ENCODE measurements at places on chromosomes 6 and 20. TPM values are rescaled to one million over a fixed set of nuclear protein-coding genes. Genes with fewer than 3 reads are reported as not detected.

DNA sequence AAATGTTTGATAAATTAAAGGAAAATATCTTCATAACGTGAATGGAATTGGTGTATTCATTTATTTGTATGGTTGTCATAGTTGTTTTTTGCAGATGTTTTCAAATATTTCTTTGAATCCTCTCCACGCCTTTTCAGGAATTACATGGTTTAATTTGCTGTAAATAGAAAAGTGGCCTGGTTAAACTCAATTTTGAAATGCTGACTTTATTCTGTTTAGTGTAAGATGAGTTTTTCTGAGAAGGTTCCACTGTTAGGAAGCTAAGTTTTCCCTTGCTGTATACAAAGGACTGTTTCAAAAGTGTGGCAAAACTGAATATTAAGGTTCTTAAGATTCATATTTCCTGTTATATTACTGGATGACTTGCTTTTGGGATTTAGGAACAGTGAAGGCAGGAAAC is 503 bp upstream of the ZC2HC1B start:
- DNase-seq, result no peak

- DNase-seq, result no peak
Measured at GRCh38 chr6:71512256-71512655, 223.6 kb downstream of the OGFRL1 start.

DNA sequence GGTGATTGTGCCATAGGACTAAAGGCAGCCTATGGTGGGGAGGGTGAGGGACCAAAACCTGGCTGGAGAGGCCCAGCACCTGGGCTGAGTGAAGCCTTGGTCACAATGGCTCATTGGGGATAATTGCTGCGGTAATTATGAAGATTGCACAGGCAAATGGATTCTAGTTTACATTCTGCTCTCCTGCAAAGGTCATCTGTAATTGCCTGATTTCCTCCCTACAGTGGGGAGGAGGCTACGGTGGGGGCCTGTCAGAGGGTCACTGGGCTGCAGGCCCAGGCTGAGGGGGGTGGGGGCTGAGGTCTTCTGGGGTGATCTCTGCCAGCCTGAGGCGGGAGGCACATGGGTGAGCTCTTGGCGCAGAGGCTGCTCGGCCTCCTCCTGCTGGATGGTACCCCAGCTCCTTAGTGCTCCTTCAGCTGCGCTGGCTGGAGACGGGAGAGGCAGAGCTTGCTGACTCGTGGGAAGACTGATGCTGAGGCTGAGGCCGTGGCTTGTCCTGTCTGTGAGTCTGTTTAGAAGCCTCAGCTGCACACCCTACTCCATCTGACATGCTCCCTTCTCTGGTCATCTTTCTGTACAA is 30.3 kb downstream of the PACSIN1 start:
- DNase-seq, result no peak

GRCh38 chr6:73129653-73130443 is 95.4 kb downstream of the KHDC1L start:
- peak; percentile 87 for DNase-seq

DNA sequence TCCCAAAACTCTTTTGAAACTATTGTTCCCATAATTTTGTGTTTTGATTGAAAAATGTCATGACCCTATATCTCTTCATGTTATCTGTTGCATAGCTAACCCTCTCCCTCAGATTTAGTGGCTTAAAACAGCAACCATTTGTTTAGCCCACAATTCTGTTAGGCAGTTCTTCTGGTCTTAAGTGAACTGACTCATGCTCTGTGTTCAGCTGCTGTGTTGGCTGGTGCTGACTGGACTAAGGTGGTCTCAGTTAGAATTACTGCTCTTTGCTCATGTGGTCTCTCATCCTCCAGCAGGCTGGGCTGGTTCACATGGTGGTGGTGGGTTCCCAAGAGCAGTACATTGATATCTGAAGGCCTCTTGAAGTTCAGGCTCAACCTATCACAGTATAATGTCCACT is 80.8 kb downstream of the KHDC1L start:
- DNase-seq, result no peak

DNA sequence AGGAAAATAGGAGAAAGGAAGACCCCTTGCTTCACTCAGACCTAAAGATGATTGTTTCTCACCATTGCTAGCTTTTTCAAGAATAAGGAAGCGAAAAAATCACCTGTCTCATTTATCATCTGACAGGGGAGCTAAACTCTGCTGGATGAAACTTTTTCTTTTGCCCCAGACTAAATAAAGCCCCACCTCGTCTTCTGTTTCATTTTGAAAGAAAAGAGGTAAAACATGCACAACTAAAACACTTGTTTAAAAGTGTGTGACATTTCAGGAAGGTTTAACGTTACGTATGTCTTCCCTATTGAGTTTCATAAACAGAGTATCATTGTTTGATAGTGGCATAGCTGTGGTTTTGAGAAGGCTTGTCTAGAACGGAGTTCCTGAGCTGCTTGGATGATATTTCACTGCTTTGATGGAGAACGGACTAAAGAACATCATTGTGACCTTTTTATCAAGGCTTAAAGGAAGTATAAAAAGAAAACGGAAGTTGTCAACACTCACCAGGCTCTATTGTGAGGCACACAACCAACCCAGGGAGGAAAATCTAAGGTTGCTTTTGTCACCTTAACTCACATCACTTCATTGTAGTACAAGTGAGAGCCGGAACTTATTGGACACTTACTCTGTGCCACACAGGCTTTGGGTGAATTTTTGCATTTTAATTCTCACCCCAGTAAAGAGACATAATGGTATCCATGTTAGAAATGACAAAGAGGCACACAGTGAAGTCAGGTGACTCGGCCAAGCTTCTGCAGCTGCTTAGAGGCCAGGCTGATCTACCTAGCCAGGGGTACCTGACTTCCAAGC is 29.5 kb downstream of the TSHZ2 start:
- no peak for DNase-seq

GRCh38 chr6:53654745-53655240 is 10.8 kb downstream of the KLHL31 start:
- no peak for DNase-seq

GRCh38 chr6:127516662-127517273 is 2.4 kb downstream of the MTCL3 start:
- DNase-seq, result peak; percentile 12

DNA sequence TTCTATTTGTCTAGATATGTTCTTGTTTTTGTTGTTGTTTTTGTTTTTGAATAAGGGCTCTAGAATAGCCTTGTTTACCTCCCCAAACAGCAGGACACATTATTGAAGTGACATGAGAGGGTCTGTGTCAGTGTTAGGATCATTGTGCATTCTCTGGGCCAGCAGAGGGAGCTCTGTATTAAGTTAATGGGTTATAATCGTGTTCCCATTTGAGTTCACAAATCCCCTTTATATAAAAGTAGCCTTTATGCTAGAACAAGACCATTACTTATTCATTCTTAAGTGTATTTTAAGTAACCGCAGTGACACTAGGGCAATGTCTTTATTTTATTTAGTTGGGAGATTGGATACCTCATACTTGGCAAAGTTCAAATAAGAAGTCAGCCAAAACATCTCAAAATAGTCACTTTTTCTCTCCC is 44.8 kb downstream of the STK4 start:
- peak; percentile 56 for DNase-seq

DNA sequence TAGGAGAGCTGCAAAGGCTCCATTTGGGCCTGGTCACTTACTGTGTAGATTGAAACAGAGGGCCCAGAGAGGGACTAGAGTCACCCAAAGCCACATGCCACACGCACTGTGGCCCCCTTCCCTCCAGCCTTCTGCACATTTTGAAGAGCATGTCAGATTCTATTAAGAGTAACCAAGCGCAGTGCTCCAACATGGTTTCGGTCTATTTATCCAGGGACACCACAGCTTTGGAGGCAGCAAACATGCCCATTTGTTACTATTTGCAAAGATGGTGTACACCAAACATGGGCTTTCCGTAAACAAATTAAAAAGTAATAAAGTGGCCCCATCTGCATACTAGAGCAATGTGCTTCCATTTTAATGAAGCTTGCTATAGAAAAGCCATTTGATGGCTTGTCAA is 43.7 kb upstream of the CCDC167 start:
- no peak for DNase-seq

DNA sequence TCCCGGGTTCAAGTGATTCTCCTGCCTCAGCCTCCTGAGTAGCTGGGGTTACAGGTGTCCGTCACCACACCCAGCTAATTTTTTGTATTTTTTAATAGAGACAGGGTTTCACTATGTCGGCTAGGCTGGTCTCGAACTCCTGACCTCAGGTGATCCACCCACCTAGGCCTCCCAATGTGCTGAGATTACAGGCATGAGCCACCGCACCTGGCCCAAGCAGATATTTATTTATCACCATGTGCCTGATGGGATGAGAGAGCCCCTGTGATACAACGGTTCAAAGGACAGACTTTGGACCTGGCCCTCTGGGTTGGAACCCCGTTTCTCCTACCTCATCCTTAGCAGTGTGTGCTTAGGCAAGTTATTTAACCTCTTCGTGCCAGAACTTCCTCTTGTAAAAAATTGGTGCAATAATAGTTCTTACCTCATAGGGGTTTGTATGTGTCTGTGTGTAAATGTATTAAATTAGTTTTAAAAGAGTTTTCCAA is 19.2 kb upstream of the STK38 start:
- DNase-seq, result no peak

CAP2 gene
- 5.7 TPM for total RNA-seq

All from body of pancreas (tissue), 4 donors.